Esophagus squamous epithelium (tissue), 5 donors: ENCODE measurements at places on chromosomes 2 and 18. TPM values are rescaled to one million over a fixed set of nuclear protein-coding genes. Genes with fewer than 3 reads are reported as not detected.

- no peak within 1 kb of the TSS for H3K27ac ChIP-seq
- no peak within 1 kb of the TSS for H3K4me3 ChIP-seq
- H3K4me1 ChIP-seq = peaks cover 13% of the 10 kb centered on the region
- no peak for DNase-seq
- peaks cover 8% of the 10 kb centered on the region for H3K27me3 ChIP-seq
- H3K36me3 ChIP-seq = no peaks in the 10 kb centered on the region
Observed at GRCh38 chr18:45825258-45826044, at the start of gene SIGLEC15. Gene SIGLEC15 (plus strand): TSS chr18:45825675. CDS start chr18:45825729, 54 bp downstream.

GRCh38 chr2:218266316-218266979, 3.5 kb downstream of the AAMP start:
- H3K36me3 ChIP-seq = peaks cover 63% of the 10 kb centered on the region
- no peak for DNase-seq
- no peaks in the 10 kb centered on the region for H3K27me3 ChIP-seq
- no peak overlapping the region for H3K27ac ChIP-seq
- no peak overlapping the region for H3K4me3 ChIP-seq

- H3K4me3 ChIP-seq = no peak overlapping the region
- H3K27me3 ChIP-seq = no peaks in the 10 kb centered on the region
- H3K27ac ChIP-seq = no peak overlapping the region
- no peaks in the 10 kb centered on the region for H3K36me3 ChIP-seq
- no peak for DNase-seq
Observed at GRCh38 chr2:100782380-100782878, 37.5 kb upstream of the NPAS2 start.

DNA sequence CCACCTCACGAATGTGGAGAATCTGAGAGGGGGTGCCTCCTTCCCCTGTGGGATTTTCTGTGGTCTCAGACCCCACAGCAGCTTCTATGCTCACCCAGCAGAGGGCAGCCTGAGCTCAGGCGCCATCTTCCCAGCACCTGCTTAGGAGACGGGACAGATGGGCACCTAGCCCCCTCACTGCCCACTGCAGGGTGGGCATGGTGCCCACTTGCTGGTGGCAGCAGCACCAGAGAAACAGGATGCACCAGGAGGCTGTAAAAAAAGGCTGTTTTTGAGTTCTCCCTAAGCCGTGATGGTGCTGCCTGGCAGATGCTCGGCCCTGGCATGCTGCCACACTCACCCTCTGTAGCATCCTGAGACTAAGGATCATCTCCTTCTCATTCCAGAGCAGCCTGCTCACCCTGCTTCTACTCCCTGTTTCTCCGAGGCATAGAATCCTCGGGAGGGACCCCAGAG, 19.1 kb upstream of the SLC20A1 start:
- H3K4me3 ChIP-seq = no peak overlapping the region
- peak overlapping the region; percentile 80 for H3K27ac ChIP-seq
- H3K27me3 ChIP-seq = no peaks in the 10 kb centered on the region
- H3K36me3 ChIP-seq = no peaks in the 10 kb centered on the region

- H3K27me3 ChIP-seq = no peaks in the 10 kb centered on the region
- no peak for DNase-seq
- H3K27ac ChIP-seq = no peak overlapping the region
- no peak overlapping the region for H3K4me3 ChIP-seq
- peaks cover 26% of the 10 kb centered on the region for H3K4me1 ChIP-seq
Observed at GRCh38 chr2:133888621-133889219, 320.5 kb upstream of the NCKAP5 start.

DNA sequence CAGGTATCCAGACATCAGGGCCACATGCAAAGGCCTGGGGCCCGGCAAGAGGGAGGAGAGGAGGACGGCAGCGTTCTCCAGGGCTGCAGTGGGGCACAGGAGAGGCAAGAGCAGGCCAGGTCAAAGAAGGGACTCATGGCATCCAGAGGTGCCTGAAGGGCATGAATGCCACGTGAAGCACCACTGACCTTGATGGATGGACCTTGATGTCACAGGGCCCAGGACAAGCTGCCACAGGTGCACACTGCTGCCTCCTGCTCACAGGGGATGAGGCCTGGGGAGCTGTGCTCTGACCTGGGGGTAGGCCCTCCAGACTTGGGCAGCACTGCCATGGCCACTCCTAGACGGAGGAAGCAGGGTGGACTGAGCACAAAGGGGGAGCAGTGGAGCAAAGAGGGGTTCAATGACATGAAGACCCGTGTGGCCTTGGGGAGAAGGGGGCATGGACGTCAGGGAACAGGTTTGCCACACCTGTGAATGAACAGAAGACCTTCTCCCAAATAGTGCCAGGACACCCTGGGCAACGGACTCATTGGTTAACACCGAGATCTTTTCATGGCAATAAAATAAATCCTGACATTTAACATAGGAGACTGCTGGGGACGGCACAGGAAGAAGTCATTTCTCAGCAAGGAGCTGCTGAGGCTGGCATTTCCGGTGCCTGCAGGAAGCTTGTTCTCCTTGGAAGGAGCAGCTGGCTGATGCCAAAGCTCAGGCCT, 65.6 kb downstream of the EMX1 start:
- no peak overlapping the region for H3K27ac ChIP-seq
- no peak overlapping the region for H3K4me3 ChIP-seq
- H3K4me1 ChIP-seq = no peaks in the 10 kb centered on the region
- no peaks in the 10 kb centered on the region for H3K27me3 ChIP-seq
- no peak for DNase-seq
- no peaks in the 10 kb centered on the region for H3K36me3 ChIP-seq

- no peak for DNase-seq
- no peaks in the 10 kb centered on the region for H3K27me3 ChIP-seq
- H3K4me3 ChIP-seq = peak overlapping the region; percentile 80
- peaks cover 50% of the 10 kb centered on the region for H3K4me1 ChIP-seq
- no peak overlapping the region for H3K27ac ChIP-seq
Observed at GRCh38 chr2:47172156-47172921, 17.2 kb upstream of the STPG4 start.

GRCh38 chr18:59674186-59674902, 22.9 kb downstream of the CCBE1 start:
- no peak overlapping the region for H3K27ac ChIP-seq
- H3K4me3 ChIP-seq = no peak overlapping the region

GRCh38 chr2:207337234-207338219, 171.8 kb upstream of the KLF7 start:
- H3K4me3 ChIP-seq = no peak overlapping the region
- H3K27me3 ChIP-seq = no peaks in the 10 kb centered on the region
- H3K36me3 ChIP-seq = no peaks in the 10 kb centered on the region
- peak overlapping the region; percentile 46 for H3K27ac ChIP-seq

DNA sequence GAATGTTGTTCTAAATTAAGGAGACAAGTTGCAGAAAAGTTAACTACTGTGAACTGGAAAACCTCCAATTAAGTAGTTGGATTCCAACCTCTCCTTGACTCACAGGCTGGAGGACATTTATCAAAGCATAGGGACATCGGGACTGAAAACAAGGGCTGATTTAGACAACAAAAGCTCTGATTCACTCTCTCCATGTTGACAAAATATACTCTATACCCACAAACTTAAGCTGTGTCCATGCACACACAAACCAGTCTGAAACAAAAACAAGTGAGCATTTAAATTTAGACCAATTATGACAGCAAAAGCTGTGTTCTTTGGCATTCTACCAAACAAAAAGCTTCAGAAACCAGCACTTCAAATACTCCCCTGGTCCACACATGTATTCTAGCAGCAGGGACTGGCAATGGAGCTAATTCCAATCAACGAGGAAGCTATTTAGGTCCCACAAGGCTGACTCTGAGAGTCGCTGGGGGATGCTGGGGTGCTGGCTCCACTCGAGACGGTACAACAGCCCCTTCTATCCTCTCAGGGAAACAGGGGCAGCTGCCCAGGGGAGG, 71.4 kb downstream of the NXPH2 start:
- no peak overlapping the region for H3K4me3 ChIP-seq
- no peak overlapping the region for H3K27ac ChIP-seq
- no peak for DNase-seq
- H3K4me1 ChIP-seq = peaks cover 3% of the 10 kb centered on the region
- no peaks in the 10 kb centered on the region for H3K36me3 ChIP-seq
- H3K27me3 ChIP-seq = no peaks in the 10 kb centered on the region

- H3K4me3 ChIP-seq = no peak overlapping the region
- no peak overlapping the region for H3K27ac ChIP-seq
- no peaks in the 10 kb centered on the region for H3K27me3 ChIP-seq
Observed at GRCh38 chr2:149129433-149129832, 90.9 kb downstream of the LYPD6B start.

GRCh38 chr2:56502616-56503015, 318.8 kb downstream of the CCDC85A start:
- H3K4me1 ChIP-seq = no peaks in the 10 kb centered on the region
- no peak overlapping the region for H3K27ac ChIP-seq
- DNase-seq = no peak
- H3K4me3 ChIP-seq = no peak overlapping the region

DNA sequence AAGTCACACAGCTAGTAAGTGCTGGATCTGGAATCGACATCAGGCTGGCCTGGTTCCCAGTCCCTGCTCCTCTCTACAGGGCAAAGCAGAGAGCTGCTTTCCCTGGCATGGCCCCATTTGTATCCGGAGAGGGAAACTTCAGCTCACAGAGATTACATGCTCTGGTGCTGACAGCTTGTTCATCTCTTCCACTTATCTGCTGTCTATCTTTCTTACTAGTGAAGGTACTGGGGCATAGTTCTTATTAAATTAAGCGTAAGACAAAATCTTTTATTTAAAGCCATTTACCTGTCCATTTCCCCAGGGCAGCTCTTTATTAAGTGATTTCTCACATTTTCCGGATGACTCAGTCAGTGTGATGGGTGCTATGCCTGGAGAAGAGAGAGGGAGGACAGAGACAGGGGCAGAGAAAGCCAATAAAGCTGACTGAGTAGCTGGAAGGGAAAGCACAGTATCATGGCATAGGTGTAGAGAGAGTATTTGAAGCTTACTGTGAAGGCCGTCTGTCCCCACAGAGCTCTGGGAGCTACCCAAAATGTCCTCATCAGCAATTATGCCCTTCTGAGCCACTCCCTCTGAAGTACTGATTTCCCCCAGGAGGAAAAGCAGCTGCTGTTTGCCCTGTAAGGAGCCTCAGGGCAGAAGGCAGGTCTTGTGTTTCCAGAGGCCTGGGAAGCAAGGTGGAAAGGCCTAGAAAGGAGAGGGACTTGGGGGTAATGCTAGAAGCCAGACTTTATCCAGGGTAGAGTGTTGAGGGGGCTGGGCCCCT, 44.1 kb upstream of the EPAS1 start:
- H3K27ac ChIP-seq = no peak overlapping the region
- no peak overlapping the region for H3K4me3 ChIP-seq
- no peak for DNase-seq
- H3K36me3 ChIP-seq = no peaks in the 10 kb centered on the region
- H3K4me1 ChIP-seq = no peaks in the 10 kb centered on the region
- H3K27me3 ChIP-seq = no peaks in the 10 kb centered on the region

GRCh38 chr2:232490221-232491138, 2.8 kb upstream of the ECEL1 start:
- no peak overlapping the region for H3K27ac ChIP-seq
- no peak overlapping the region for H3K4me3 ChIP-seq
- no peak for DNase-seq
- H3K27me3 ChIP-seq = peaks cover 58% of the 10 kb centered on the region
- no peaks in the 10 kb centered on the region for H3K36me3 ChIP-seq
- peaks cover 24% of the 10 kb centered on the region for H3K4me1 ChIP-seq

DNA sequence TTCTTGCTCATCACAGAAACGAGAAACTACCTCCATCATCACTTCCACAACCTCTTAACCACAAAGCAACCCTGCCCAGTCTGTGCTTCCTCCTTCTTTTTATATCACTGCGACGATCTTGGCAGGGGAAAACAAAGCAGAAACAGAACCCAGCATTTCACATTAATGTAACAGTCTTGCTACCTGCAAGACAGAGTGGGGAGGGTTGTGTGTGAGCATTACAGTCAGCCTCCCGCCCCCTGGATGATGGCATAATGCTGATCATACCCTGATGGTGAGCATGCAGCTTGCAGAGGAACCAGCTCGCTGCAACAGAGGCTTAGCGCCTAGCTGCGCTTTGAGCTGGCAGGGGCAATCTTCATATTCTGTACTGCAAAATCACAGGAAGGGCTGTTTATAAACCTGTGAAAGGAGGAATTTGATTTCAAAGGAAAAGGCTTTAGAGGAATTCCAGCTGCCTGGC, 376.1 kb downstream of the IRS1 start:
- H3K36me3 ChIP-seq = no peaks in the 10 kb centered on the region
- no peak overlapping the region for H3K27ac ChIP-seq
- no peaks in the 10 kb centered on the region for H3K27me3 ChIP-seq
- H3K4me1 ChIP-seq = peaks cover 12% of the 10 kb centered on the region
- no peak for DNase-seq
- H3K4me3 ChIP-seq = peak overlapping the region; percentile 15

The PDE1A gene
- 9.2 TPM for total RNA-seq

The SLC40A1 gene
- 7.7 TPM for total RNA-seq

The TCF23 gene
- not detected for total RNA-seq

The SP100 gene
- 27.0 TPM for total RNA-seq

The ANKRD30B gene
- total RNA-seq = not detected

The COLEC12 gene
- total RNA-seq = 1.4 TPM

The GALNT14 gene
- 29.0 TPM for total RNA-seq
